Activated CD4-positive, CD25-positive, alpha-beta regulatory T cell (primary cell): ENCODE measurements at places on chromosomes 12 and 14.

GRCh38 chr12:57887631-57888408 lies 41.3 kb upstream of the CTDSP2 start:
- DNase-seq: no peak

DNA sequence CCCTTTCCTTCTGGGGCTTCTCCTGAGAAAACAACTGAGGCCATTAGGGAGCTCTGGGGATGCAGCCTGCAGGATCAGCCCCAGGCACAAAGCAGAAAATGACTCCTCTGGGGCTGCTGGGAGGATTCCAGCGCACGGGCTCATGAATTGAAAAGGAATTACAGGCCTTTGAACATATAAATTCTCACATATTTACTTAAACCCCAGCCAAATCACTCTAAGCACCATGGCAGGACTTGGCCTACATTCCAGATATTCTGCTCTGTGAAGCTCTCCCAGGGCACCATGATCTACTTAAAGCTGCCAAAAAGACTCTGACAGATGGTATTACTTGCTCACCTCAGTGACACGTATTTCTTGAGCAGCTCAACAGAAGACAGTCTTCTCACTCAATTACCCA lies 87.2 kb downstream of the ZFC3H1 start:
- no peak for DNase-seq

DNA sequence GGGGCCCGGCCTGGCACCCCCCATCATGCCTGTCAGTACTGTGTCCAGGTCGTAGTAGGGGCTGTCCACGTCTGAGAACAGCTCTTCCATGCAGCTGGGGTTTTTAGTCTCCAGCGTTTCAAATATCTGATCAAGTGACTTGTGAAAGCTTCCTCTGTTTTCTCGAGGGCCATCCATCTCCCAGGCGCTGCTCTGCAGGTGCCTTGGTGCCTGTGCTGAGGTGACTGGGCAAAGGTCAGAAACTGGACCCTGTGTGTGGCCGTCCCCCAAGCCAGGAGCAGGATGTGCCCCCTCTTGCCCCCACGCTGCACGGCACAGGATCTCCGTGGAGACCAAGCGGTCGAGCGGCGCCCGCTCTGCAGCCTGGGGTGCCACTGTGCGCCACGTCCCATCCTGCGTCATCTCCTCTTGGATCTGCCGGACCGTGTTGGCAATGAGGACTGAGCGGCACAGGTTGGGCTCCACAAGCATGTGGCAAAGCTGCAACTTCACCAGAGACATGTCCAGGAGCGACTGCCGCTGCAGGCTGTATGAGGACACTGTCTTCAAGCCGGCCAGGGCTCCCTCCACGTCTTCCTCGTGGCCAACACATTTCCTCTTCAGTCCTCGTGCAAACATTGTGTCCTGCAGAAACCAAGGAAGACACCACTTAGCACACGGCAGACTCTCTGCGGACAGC lies 9.4 kb downstream of the CDCA4 start:
- no peak for DNase-seq

- no peak for DNase-seq
These were observed 4.4 kb downstream of the PSMA6 start for GRCh38 chr14:35296545-35296944.

GRCh38 chr12:47987411-47988072 lies 16.7 kb downstream of the COL2A1 start:
- no peak for DNase-seq

GRCh38 chr12:116943419-116944372 lies 32.9 kb downstream of the FBXW8 start:
- DNase-seq: no peak

- DNase-seq: no peak
These were observed 211.1 kb upstream of the RGS6 start for GRCh38 chr14:71720978-71721624.

- peak; percentile 5 for DNase-seq
These were observed at the start of gene P2RX7 for GRCh38 chr12:121132601-121133481. Gene P2RX7 (plus strand): TSS chr12:121132876. CDS start chr12:121132971, 95 bp downstream.

DNA sequence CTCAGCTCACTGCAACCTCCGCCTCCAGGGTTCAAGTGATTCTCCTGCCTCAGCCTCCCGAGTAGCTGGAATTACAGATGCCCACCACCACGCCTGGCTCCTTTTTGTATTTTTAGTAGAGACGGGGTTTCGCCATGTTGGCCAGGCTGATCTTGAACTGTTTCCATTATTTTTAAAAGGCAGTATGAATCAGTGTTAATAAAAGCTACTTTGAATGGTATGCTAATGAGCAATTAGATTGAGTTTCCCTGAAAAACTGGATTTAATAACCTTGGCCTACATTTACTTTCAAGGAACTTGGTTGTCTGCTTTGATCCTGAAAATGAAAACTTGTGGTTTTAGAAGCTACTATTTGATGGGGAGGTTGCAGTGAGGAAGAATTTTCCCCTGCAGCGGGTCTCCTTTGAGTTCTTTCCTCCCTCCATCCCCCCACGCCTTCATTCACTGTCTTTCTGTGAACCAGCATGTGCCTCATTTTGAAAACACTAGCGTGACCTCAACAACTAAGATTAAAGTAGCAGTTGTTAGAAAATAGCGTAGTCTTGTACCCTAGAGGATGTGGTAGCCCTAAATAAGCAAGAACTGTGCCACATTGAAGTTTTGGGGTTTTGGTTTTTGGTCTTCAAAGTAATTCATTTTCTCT lies 17.8 kb upstream of the RPS6KA5 start:
- DNase-seq: no peak

DNA sequence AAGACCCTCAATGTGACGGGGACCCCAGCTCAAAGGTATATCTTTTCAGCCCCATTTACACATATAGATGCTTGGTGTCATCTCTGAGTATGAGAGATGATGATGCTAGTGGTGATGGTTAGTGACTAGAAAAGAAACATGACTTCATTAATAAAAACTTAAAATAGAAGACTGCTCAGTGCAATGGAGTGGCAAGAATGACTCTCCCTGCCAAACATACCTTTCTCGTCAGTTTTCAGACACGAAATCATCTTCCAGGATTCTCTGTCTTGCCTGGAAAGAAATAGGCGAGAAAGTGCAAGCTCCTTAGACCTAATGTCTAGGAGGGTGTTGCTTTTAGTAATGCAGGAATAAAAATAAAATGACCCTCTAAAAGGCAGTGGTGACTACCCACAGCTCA lies 71.7 kb downstream of the TPH2 start:
- no peak for DNase-seq

DNA sequence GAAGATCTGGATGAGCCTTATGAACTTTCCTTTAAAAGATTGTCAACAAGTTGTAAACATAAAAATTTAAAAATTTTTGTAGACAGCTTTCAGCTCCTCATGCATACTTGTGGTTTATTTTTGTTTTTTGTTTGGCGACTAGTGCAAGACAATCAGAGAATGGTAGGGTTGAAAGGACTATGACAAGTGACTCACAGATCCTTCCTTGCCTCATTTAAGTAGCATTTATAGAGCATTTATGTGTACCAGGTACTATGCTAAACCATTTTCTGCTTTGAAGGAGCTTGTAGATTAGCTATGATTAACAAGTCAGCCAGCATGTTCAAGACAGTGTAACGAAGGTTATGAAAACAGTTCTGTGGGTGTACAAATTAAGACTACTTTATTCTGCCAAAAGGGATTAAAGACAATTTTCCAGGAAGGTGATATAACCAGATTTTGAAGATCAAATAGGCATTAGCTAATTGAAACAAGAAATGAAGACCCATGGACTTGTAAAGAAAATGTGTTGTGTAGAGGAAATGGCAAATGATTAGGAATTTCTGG lies 122.0 kb downstream of the PCNX1 start:
- DNase-seq: no peak

DNA sequence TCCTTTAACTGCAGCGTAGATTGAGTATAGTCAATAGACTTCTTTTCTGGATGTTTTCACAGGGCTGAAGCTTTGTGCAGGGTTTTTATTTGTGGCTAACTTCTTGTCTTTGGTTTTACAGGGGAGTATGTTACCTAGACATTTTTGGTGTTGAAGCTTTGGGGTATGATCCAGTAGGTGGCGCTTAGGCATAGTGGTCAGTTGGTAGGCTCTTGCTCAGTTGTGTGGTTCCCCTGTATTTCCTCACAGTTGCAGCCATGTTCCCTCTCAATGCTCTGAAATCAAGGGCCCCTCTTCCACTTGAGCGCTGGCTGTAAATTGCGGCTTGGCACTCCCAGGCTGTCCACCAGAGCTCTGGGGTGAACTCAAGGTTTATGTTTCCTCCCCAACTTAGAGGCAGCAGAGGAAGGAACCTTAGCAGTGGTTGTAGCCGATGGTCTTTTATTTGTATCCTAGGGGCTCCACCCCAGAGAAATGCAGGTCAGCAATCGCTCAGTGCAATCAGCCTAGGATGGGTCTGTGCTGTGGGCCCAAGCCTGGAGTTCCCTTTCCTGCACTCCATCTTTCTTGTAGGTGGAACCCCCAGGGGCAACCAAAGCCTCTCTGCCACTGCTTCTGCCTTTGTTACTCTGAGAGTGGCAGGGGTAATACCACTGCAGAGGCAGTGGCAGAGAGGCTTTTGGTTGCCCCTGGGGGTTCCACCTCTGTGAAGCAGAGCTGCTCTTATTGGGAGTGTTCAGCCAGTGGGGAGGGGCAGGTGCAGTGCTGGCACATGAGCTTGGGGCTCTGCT lies 55.1 kb downstream of the CMAS start:
- peak; percentile 6 for DNase-seq

DNA sequence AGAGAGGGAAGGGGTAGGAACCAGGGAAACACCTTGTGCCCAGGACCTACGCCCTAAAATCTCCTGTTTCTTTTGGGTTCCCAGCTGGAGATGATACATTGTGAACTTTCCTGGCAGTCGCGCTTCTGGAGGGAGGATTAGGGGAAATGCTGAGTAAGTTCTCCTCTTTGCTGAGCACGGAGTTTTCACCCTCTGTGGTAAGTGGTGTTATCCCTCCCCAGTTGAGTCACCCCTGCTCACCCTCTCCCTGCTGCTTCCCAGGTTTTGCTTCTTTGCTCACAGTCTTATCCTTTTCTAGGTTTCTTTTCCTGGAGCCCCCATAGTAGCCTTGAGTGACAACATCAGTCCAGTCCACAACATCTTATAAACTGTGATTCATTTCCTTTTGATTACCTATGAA lies 789.1 kb downstream of the TMEM121 start:
- no peak for DNase-seq

GRCh38 chr12:121144416-121144914 lies 11.8 kb downstream of the P2RX7 start:
- DNase-seq: no peak

DNA sequence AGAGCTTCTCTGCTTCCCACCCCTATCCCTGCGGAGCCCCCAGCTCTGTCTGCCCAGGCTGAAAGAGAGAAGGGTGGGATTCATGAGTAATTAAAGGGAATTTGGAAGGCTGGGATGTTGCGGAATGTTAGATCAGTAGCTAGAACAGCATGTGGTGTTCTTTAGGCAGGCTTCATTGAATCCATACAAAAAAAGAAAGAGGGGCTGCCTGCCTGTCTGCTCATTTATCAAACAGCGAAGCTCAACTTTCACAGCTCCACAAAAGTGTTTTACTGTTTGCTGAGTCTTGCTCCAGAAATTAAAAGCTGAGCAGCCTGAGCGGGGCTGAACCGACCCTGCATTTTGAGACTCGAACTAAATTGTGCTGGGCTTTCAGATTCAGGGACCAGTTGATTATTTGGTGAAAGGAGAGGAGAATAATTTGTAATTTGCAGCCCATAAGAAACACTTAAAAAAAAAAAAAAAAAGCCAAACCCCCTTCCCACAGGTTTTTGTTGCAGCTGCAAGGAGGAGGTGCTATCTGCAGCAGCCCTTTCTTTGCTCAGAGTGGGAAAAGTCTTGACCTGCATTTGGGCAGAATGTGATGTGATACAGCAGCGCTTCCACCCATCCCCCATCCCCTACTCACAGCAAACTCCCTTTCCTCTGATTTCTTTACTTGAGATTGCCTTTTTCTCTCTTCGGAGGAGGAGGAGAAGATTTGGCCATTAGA lies 89.7 kb downstream of the RFX4 start:
- no peak for DNase-seq

DNA sequence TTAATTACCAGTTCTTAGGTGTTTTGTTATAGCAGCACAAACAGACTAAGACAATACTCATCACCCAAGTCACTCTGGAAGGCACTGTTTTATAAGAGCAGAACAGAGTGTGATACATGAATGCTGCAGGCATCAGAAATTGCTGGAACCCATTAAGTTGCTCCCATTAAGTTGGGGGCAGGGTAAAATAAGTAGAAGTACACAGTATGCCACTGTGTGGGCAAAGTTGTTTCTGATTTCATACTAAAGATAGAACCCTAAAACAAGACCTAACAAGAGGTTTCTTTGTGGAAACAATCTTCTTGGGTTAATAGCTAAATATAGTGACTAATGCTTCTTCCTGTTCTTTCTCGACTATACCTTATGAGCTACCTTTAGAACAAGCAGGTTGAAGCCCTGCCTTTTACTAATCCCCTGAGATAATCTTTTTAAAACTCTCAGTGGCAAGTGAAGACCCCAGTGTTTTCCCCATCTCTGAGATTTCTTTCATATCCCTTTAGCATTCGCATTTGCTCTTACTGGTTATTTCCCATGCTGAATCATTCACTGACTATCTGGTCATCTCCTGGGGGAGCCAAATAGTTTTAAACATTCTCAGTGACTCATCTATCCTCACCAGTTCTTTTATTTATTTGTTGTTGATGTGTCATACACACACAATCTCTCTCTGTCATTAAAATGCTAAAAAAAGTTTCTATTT lies 52.3 kb downstream of the SOCS2 start:
- DNase-seq: no peak

- DNase-seq: no peak
These were observed 161.9 kb upstream of the WSCD2 start for GRCh38 chr12:107967170-107967569.

DNA sequence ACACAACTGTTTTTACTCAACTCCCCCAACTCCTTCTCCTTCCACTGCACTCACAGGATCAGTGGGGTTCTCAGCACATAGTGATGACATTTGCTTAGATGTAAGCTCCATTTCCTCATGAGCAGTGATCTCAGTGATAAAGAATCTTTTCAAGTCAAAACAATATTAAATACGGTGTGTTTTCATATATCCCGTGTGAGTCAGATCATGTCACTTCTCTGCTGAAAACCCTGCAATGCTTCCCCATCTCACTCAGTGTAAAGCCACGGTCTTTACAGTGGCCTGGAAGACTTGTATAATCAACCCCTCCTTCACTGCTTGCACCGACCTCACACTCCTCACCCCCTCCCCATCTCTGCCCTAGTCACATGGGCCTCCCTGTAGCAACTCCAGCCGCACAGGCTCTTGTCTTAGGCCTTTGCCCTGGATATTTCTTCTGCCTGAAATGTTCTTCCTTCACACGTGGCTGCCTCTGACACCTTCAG lies 149.7 kb upstream of the ARHGAP5 start:
- DNase-seq: no peak

DNA sequence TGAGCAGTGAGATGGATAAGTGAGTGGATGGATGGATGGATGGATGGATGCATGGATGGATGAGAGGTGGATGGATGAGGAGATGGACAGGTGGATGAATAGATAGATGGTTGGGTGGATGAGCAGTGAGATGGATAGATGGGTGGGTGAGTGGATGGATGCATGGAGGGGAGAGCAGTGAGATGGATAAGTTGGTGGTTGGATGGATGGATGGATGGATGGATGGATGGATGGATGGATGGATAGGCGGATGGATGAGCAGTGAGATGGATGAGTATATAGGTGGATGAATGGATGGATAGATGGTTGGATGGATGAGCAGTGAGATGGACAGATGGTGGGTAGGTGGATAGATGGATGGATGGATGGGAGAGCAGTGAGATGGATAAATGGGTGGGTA lies 30.6 kb downstream of the LRRC74A start:
- no peak for DNase-seq
